ENCODE measurements at places on chromosomes 1 and 21.

DNA sequence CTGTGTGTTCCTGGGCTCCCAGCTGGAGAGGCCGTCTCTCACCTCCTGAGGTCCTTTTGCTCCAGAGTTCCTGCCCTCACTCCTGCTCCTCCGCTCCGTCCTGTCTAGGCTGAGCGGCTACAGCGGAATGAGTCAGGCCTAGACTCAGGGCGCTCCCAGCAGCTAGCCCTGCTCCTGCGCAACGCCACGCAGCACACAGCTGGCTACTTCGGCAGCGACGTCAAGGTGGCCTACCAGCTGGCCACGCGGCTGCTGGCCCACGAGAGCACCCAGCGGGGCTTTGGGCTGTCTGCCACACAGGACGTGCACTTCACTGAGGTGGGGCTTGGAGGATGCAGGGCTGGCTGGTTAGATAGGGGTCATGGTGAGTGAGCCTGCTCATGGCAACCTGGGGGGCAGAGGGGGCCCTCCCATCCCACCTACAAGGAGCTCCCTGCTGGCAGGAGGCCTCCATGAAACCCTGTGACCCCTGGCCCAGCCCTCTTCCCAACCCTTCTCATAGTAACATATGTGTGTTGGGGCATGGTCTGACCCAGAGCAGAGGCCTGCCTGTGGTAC is 15.1 kb downstream of the PSRC1 start:
- DNase-seq, result no peak

GRCh38 chr1:235045034-235045690 is 83.5 kb downstream of the TOMM20 start:
- DNase-seq, result no peak

DNA sequence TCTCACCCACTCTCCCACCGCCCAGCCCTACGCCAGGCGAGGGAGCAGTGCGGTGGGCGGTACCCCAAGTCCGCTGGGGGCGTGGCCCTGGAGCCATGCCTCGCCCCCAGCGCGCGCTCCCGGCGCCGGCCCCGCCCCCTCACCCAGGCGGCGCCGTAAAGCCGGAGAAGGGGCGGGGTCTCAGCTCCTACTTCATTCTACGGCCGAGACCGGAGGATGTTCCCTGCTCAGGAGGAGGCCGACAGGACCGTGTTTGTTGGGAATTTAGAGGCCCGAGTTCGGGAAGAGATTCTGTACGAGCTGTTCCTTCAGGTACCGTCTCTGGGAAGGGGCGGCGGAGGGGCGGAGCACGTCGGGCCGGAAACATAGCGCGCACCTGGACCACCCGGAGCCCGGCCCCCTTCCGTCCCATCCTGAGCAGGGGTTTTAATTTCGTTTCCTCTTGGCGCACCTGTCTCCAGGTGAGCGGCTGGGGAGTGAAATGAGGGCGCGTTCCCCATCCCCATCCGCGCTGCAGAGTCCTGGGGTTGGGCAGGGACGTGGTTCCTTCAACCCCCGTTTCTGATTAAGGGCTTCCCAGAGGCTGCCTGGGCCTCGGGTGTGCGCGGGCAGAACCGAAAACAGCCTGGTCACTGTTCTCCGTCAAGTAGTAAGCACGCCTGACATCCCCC is at the start of gene RBM11:
Gene RBM11 (plus strand): TSS at position 187 of the 671 bp plus-strand sequence. CDS start 30 bp downstream, at position 217.
- DNase-seq, result peak; percentile 90

GRCh38 chr1:52239708-52240001 is 97.8 kb downstream of the ZFYVE9 start:
- DNase-seq, result no peak
